ENCODE measurements at places on chromosomes 6 and 20.

GRCh38 chr6:149988550-149989346, 25.0 kb downstream of the ULBP1 start:
- DNase-seq, result no peak

GRCh38 chr6:33863723-33864440, 60.1 kb upstream of the MLN start:
- no peak for DNase-seq

DNA sequence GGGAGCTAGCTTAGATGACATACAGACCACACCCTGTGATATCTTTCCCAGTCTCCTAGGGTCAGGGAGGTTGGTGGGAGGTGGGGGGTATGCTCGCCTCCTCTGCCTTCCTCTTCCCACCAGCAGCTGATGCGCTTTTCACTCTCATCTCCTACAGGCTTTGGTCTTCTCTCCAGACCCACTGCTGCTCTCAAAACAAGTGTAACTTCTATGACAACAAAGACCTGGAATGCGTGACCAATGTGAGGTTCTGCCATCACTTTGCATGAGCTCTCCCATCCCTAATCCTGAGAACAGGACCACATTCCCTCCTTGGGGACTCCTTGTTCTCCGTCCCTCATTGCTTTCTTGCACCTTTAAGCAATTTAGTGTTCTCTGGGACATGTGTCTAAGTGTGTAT, 2.7 kb downstream of the CTSA start:
- no peak for DNase-seq

DNA sequence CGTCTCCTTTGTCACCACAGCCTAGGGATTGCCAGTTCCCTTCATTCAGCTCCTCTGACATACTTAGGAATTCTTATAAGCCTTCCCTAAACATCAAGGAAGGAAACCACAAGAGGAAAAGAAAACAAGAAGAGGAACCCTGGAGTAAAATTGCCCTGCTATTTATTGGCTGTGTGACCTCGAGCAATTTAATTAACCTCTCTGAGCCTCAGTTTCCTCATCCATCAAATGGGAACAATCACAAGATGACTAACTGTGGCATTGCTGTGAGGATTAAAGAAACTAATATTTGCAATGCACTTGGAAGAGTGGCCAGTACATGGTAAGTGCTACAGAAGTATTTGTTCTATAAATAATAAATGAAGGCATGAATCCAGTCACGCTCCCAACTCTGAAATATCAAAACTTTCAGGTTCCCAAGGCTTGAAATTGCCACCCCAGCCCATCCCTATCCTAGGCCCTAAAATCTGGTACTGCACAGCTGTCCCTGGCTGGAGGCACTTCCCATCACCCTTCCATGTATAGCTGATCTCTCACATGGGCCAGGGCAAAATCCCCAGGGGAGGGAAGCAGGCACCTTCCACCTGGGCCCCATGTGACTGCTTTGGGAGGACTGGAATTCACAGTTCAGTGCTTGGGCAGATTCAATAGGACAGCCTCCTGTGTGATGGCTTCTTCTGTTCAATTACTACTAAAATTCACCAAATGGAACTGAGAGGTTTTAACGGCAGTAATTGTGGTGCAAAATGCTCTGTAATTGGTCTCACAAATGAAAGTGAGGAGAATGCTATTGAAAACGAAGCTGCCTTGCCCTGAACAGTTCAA, 78.0 kb upstream of the MAFB start:
- no peak for DNase-seq

DNA sequence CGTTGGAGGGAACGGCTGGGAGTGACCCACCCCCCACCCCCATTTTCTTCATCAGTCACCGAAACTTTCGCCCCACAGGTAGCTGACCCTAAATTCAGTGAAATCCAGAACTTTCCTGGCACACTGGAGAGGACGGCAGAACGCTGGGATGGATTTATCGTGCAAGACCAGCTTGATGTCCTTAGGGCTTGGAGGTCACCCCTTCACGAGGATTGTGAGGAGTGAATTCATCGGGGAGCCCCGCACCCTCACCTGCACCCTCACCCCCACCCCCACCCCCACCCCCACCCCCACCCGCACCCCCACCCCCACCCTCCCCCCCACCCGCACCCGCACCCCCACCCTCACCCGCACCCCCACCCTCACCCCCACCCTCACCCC, 13.3 kb upstream of the TCFL5 start:
- DNase-seq, result no peak

GRCh38 chr20:33092361-33092760, 12.9 kb downstream of the BPIFB4 start:
- no peak for DNase-seq

DNA sequence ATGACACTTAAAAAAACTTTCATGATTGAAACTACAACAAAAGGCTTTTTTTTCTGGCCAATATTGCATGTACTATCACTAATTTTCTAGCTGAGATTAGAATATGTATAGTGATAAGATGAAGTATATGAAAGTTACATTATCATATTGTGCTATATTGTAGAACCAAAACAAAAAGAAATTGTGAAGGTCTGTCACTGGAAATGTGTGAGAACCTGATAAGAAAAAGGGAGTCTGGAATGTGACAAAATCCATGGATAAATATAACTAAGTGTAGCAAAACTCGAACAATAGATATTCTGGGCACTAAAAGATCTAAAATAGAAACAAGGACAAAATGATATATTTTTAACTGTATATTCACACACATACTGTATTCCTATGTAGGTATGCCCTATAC, 36.7 kb upstream of the FAM135A start:
- no peak for DNase-seq

GRCh38 chr6:113221850-113222249, 635.3 kb upstream of the MARCKS start:
- DNase-seq, result no peak

DNA sequence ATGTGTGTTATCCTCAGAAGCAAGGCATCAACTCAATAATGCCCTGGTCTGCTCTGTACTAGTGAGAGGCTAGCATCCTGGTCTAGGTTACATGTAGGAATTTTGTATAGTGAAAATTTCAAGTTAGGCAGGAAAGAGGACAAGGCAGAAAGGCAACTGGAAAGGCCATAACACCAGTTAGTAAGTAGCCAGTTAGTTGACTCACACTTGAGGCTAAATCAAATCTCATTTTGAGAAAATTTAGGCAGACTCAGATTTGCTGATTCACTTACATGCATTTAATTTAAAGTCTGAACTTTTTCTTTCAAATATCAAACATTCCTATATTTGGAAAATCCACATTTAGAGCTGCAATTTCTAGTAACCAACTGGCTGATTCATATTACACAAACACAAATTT, 184.5 kb upstream of the TCF21 start:
- DNase-seq, result no peak

DNA sequence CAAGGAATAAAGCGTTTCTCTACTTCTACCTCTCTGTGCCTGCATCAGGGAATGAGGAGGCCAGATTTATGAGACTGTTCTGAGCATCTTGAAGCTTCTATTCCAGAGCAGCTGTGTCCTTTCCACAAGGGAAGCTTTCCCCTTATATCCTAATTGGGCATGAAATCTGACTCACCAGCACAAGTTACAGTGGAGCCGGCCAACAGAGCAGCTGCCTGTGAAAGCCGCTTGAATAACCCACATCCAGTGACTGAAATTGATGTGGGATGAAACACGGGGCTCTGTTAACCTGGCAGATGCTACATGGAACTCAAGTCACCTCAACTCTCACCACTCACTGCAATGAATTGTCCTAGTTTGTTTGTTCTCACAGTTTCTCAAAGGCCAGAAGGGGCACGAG, 400.3 kb downstream of the TFAP2A start:
- DNase-seq, result peak; percentile 78

DNA sequence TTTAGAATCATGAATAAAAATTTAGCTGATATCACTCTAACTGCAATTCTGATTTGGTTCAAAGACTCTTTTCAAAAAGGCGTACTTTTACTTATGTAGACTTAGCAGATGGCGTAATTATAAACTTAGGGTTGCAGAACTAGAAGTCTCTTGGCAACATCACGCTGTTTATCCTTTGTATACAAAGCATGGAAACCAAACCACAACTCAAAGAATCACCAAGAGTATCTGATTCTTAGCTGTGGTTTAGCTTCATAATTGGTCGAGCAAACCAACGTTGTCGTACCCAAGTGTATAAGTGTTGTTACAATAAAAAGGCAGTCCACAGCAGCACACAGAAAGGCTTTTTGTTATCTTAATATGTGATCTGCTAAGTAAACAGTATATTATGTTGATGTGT, 18.2 kb downstream of the STMND1 start:
- no peak for DNase-seq

- no peak for DNase-seq
Observed at GRCh38 chr6:84467296-84467695, 239.9 kb upstream of the CEP162 start.

DNA sequence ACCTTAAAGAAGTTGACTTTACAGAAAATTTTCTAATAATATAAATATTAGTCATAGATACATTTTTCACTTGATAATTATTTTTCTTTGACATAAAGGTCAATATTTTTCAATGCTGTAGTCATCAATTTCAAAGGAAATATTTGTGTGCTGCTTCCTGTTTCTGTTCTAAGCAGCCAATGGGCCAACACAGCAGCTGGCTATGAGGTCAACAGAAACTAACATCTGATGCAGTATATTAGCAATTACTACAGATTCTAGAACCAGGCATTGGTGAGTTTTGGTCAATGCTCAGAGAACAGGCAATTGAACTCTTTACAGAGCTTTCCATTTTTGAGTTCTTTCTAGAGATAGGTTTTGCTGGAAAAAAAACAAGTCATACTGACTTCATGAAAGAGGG, 669.6 kb upstream of the NRSN1 start:
- DNase-seq, result no peak

DNA sequence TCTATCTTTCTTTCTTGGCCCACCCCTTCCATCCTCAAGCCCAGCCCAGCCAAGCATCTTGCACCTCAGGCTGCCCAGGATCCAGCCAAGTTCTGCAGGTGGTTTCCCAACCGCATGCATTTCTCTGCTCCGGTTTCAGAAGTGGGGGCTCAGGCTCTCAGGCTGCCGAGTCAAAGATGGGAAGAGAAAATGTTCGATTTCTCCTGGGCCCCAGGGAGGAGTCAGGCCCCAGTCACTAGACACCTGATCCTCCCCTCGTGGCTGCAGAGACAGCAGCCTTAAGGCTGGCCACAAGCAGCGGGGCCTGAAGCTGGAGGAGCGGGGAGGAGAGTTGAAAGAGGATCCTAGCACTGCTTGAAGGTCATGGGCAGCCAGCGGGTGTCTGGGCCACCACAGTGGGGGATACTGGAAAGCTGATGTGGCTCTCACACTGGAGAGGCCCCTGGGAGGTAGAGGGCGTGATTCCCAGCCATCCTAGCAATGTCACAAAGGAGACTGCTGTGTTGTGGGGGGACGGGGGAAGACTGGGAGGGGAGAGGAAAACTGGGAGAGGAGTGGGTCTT, 42.2 kb upstream of the ZFAND3 start:
- peak; percentile 50 for DNase-seq

- DNase-seq, result no peak
Observed at GRCh38 chr6:44446626-44447300, 59.3 kb downstream of the CDC5L start.

GRCh38 chr6:146028252-146028795, 538 bp upstream of the GRM1 start:
- peak; percentile 81 for DNase-seq

- DNase-seq, result no peak
Observed at GRCh38 chr6:157706883-157707282, 116.2 kb upstream of the SNX9 start.

DNA sequence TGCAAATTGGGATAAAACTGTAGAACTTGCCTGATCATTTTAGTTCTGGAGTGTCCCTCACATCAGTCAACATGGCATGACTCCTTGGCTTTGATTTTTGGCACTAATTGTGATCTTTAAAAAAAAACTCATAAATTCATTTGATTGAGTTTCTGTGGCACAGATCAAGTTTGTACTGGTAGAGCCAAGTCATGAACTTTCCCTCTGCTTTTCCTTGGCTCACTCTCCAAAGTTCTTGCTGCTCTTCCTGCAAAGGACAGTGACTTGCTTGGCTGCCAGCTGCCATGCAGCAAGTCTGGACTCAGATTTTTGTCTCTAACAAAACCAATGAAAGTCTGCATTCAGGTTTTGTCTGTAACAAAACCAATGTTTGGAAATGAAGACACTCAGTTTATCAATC, 115.5 kb downstream of the RFX6 start:
- DNase-seq, result no peak

DNA sequence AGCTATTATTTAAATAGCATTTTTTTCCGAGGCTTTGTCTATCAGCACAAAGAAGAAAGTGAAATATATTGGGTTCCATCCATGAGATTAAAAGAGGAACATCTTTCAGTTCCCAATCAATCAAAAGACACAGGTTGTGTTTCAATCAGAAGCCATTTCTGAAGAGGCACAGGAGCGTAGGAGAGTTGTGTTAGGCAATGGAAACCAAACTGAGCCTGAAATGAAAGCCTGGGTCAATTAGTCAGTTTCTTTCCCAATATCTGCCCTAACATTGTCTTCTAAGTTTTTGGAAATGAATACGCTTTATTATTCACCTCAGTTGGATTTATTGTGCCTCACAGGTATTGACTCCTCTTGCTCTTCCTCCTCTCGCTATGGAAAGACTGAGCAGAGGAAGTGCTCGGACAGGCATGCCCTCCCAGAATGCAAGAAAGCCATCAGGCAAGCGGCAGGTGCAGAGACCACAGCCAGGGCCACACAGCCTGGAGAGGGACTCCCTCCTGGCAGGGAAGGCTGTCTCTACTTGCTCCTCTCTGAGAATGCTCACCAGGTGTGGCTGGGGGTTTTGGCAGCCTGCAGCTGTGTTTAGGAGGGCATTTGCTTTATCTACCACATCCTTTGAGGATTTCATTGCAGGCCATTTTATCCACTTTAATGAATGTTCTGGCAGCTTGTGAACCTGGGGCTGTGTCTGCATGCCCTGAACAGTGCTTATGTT, 100.8 kb upstream of the NEDD9 start:
- no peak for DNase-seq

GRCh38 chr6:4101298-4101697, 22.4 kb upstream of the FAM217A start:
- DNase-seq, result no peak

DNA sequence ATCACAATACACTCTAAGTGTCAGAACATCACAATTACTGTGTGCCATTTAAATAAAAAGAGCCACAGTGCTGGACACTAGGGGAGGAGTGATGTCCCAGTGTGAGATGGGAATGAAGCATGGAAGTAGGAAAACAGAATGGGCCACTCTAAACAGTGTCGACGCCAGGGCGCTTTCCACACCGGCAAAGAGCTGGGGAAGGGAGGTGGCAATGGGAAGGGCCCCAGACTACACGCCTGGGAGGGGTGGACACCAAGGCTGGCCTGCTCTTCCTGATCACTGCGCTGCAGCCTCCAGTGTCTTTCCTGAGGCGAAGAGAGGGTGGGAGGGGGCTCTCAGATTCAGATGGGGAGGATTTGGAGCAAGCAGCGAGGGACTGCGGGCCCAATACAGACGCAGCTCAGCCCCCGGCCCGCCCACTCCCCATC, 75.9 kb downstream of the ERMARD start:
- DNase-seq, result no peak
